ENCODE measurements at places on chromosomes 12 and 14.
A peak's percentile ranks its signal among the peaks of the same experiment; 100 is the strongest.

GRCh38 chr14:96735526-96735925 is 61.7 kb upstream of the VRK1 start:
- no peak for DNase-seq

- no peak for DNase-seq
These were observed 79.0 kb downstream of the IFNG start for GRCh38 chr12:68080577-68080976.

DNA sequence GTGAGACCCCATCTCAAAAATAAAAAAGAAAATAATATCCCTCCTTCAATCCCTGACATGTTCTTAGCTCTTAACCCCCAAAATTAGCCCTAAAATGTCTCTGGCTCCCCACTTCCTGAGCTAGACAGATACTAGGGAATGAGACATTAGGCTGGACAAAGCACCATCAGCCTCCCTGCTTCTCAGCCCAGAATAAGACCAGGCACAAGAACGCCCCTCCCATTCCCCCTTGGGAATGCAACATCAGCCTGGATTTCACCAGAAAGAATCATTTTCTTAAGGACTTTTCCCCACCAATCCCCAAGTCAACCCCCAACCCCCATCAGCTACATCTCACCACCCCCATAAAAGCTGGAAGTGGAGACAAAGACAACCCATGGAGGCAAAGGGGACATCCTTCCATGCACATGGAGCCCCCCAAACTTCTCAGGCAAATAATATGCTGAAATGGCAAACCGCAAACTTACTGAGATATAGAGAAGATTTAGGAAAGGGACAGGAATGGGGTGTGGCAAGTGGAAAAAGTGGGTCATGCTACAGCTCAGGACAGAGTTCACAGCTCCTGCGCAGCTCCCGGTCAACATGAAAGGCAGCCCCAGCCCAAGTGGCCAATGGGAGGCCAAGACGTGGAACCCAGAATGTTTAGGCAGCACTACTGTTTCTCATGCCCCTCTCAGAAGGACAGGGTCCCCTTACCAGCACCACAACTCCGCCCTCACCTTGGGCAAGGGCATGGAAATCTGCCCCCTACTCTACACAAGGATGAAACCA is 2.7 kb downstream of the CHD4 start:
- no peak for DNase-seq

- no peak for DNase-seq
These were observed 74.9 kb upstream of the MED13L start for GRCh38 chr12:116352315-116352835.

DNA sequence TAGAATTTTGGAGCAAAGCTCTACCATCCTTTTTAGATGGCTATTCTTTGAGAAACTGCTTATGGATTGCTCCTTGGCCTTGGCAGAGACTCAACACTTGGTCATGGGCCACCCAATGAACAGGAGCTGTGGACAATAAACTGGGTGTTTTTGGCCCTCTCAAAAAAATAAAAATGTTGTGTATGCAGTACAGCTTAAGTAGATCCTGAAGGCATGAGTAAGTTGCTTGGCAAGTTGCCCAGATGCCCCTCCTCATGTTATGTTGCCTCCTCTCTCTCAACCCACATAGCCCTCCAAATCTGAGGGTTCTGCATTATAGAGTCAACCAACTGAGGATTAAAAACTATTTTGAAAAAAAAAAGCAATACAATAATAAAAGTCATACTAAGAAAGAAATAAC is 124.9 kb downstream of the ATP23 start:
- DNase-seq = no peak

DNA sequence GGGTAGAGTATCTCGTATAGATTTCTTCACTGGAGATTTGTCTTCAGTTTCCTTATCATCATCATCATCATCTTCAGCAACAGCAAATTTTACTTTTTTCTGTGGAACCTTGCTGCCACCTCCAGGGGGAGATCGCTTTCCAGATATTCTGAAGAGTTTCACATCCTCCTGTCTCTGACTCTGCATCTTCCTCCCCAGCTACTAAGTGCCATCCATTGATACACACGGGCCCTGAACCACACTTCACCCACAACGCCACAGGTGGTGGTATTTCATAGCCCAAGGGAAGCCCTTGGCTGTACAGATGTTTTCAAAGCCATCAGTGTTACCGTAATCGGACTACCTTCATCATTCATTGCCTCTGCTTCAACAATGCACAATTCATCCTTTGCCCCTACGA is 82.2 kb downstream of the PPP2R5C start:
- DNase-seq = no peak

DNA sequence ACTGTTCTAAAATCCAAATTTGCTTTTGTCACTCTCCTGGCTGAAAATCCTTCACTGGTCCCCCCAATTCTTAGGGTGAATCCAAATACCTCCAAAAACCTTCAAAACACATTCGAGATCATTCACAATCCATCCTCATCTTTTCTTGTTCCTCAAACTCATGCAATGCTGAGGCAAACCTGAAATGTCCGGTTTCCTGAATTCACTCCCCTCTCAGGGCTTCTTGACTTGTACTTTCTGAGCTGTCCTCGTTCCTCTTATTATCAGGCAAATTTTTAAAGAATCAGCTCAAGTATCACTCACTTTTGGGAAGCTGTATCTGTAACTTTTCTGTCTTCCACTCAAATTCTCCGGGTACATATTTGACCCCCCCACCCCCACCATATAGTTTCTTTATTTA is 84.9 kb upstream of the DUSP6 start:
- DNase-seq = no peak

GRCh38 chr14:90062822-90063539 is 1.2 kb downstream of the KCNK13 start:
- no peak for DNase-seq

- no peak for DNase-seq
These were observed 5.9 kb downstream of the EPS8 start for GRCh38 chr12:15783288-15783687.

DNA sequence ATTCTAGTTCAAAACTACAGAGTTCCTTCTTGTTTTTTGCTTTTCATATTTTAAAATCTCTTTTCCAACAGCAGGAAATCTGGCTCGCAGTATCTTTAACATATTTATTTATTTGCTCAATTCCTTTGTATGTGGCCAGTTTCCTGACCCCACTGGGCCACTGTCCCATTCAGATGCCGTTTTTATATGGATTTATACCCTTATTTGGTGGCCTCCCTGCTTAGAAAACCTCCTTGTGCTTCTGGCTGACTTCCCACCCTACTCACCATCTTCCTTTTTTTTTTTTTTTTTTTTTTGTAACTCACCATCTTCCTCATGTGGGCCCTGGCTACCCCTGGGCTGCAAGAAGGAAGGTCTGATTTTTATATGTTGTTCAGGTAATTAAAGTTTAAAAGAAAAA is 53.9 kb downstream of the TTLL5 start:
- no peak for DNase-seq

DNA sequence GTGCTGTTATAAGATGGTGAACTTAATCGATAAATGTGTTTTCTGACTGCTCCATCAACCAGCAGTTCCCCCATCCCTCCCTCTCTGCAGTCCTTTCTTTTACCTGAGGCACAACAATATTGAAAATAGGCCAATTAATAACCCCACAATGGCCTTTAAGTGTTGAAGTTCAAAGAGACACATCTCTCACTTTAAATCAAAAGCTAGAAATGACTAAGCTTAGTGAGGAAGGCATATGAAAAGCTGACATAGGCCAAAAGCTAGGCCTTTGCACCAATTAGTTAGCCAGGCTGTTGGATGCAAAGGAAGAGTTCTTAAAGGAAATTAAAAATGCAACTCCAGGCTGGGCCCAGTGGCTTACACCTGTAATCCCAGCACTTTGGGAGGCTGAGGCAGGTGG is 43.7 kb downstream of the SAV1 start:
- no peak for DNase-seq

DNA sequence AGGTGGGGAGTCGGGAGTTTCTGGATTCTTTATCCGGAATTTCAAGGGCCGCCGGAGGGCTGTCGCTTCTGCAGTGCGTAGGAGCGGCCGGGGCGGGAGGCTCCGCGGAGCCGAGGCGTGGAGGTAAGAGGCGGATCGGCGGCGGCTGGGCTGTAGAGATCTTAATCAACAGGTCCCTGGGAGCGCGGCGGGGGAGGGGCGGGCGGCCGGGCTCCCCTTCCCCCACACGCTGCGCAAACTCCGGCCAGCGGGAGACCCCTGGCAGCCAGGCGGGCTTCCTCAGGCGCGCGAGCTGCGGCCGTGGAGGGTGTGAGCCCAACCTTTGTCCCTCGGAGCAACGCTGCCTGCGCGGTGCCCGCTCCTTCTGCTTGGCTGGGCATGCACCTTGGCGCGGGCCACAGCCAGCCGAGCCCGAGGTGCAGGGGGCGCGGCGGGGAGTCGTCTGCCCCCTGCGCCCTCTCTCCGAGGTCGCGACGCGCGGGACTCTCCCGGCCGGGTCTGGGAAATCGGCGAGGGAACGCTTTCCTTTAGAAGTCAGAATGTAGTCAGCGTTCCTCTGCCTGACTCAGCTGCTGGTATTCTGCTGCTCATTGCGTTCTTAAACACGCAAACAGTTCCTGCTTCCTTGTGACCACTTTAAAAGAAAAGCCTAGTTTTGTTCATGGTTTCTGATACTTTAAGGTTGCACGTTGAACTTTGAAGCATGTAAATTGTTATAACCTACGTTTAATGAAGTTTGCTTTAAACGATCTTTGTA is at the start of gene PALS1:
Gene PALS1 (plus strand): TSS at position 25 of the 757 bp plus-strand sequence. CDS start 37,736 bp downstream, outside the sequence.
- DNase-seq = peak; percentile 74

GRCh38 chr14:105492031-105492970 is 1.3 kb downstream of the TEDC1 start:
- no peak for DNase-seq

DNA sequence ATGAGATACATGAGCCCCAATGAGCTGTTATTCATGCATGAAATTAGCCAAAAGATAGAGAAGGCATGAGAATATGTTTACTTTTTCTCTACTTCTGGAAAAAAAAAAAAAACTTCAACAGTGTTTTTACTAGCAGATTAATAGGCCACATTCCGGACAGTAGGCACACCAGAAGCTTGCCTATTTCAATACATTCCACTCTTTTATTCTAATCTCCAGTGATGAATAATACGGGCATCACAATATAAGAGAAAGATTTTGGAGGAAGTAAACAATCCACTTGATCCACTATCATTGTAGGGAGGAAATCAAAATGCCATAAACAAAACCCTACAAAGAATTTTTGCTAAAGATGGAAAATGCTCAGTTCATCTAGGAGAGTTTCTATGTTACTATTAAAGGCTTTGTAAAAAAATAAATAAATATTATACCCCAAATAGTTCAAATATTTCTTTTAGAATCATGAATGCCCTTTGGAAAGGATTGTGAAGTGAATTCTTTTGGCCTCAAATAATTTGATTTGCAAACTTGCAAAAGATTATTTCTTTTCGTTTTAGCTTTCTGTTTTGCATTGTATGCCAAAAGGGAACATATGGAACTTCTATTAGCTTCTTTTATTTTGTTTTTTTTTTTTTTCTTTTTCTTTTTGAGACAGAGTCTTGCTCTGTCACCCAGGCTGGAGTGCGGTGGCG is 232.6 kb downstream of the EPS8 start:
- no peak for DNase-seq

GRCh38 chr12:42960087-42960527 is 370.6 kb upstream of the PRICKLE1 start:
- DNase-seq = no peak

GRCh38 chr12:128672428-128672827 is 151.3 kb downstream of the SLC15A4 start:
- DNase-seq = no peak

DNA sequence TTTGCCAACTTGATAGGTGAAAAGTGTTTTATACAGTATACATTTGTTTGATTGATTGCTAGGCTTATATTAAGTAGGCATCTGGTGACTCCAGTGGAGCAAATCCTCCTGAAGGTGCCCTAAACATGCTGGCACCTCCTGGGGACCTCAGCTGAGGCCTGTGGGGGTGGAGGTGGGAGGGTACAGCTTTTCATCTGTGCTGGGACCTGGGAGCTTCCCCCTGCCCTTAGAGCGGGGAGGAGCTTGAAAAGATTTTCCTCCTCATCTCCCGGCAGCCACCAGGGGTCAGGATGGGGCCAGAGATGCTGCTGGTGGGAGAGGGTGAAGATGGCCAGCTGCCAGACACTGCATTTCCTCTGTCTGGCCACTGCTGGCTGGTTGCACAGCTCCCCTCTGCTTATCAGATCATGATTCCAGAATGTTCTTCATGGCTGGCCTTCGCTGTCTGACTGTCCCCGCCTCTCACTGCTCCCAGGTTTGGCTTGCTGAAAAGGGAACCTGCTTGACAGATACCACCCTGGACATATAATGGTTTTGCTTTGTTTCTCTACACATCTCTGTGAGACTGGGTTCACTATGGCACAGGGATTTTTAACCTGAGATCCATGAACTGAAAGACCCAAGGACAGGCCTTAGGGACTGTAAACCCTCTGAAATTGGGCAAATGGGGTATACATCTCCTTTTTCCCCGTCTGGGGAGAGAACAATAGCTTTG is 10.5 kb upstream of the JPH4 start:
- DNase-seq = peak; percentile 78

- no peak for DNase-seq
These were observed 106.4 kb downstream of the LMO3 start for GRCh38 chr12:16499611-16500010.

- no peak for DNase-seq
These were observed 6.9 kb upstream of the ABHD12B start for GRCh38 chr14:50864946-50865345.

- no peak for DNase-seq
These were observed 93.5 kb upstream of the PTHLH start for GRCh38 chr12:28065889-28066630.

- no peak for DNase-seq
These were observed 18.4 kb upstream of the FOS start for GRCh38 chr14:75260025-75260763.

DNA sequence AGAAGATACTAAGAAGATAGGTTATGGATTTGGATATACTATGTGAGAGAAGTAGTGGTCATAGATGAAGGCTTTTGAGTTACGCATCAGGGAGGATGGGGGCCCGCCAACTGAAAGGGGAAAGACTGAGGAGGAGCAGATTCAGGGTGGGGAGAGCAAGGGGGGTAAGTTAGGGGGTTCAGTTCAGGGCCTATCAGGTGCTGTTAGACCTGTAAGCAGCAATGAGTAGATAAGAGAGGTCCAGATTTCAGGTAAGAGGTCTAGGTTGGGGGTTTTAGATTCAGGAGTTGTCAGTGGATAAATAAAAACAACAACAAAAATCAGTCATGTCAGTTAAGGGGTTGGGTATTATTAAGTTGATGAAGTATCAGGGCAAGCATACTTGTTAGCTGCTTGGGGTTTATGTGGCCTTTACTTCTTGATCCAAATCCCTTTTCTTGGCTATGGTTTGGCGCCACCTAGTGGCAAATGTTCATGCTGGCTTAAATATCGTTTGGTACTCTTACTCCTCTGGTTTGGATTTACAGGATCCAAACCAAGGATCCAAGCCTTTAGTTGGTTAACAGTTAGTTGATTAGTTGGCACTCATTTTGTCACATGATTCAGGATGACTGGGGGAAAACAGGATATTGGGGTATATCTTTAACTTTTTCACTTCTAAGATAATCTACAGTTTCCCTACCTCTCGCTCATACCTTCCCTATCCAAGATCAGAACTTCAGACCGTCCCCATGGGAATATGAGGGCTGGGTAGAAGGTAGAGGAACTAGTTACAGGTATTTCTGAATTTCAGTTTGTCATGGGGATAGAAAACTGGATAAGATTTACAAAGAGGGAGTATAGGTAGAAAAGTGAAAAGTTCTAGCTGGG is 65.1 kb downstream of the PCNX1 start:
- peak; percentile 88 for DNase-seq

All from neural crest cell (in vitro differentiated cells).